Activated naive CD8-positive, alpha-beta T cell treated with anti-CD3 and anti-CD28 coated beads, Interleukin-2, amount 50 U/mL, for 24 hours (primary cell): ENCODE measurements at places on chromosomes 2 and 18.

DNA sequence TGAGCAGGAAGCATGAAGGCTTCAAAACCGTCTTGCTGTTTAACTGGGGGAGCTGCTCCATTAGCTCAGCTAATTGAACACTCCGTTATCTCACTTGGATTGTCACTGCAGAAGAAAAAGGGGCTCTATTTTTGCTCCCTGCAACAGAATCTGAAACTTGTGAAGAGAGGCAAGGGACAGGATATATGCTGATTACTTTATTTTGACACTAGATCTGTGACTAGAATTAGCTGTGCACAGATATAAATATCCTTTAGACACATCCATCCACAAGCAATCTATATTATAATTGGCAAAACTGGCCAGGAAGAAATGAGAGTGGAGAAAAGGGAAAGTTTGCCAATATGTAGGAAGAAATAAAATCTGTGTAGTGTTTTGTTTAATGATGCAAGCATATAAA, 700.1 kb upstream of the CHAC2 start:
- DNase-seq: no peak

GRCh38 chr2:176174382-176174823, 14.1 kb upstream of the HOXD1 start:
- no peak for DNase-seq

DNA sequence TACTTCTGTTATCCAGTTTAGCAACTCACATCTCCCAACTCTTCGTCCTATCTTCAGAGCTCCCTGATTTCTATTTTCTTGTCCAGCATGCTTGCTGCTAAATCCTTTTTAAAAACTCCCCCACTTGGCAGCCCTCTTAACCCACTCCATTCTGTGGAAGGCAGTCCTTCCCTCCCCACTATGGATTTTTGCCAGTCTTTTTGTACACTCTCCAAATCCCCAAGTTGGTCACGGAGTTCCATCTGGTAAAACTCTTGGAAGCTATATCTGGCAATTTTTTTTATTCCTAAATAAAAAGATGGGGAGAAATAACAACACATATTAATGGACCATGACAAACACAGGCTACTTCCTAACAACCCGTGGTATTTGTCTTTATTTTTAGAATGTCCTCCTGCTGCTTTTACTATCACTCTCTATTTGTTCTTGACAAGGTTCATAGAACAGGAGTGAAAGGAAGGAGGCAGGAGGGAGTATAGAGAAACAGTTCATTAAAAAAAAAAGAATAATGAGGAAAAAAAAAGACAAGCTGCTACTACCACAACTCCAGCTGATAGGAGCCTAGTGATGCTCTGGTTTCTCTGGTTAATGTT, 120.0 kb upstream of the THSD7B start:
- no peak for DNase-seq

DNA sequence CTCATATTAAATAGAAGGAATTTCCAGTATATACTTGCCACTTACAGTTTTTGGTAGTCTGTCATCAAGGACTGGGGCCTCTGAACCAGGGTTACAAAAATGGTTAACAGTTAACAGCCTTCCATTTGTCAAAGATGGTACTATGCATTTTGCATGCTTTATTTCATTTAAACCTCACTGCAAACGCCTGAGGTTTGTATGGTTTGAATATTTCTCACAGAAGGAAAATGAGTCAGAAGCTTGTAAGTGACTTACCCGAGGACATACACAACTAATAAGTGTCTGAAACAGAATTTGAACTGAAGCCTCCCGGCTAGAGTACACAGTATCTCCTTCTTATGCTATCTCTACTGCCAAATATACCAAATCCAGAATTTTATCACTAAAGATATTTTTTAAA, 1593.5 kb upstream of the ACVR2A start:
- no peak for DNase-seq

- DNase-seq: no peak
Observed at GRCh38 chr18:73264562-73264921, 396.8 kb upstream of the NETO1 start.

GRCh38 chr2:163248376-163249253, 410.0 kb upstream of the KCNH7 start:
- DNase-seq: no peak

- DNase-seq: no peak
Observed at GRCh38 chr18:48656582-48656981, 117.8 kb downstream of the CTIF start.

DNA sequence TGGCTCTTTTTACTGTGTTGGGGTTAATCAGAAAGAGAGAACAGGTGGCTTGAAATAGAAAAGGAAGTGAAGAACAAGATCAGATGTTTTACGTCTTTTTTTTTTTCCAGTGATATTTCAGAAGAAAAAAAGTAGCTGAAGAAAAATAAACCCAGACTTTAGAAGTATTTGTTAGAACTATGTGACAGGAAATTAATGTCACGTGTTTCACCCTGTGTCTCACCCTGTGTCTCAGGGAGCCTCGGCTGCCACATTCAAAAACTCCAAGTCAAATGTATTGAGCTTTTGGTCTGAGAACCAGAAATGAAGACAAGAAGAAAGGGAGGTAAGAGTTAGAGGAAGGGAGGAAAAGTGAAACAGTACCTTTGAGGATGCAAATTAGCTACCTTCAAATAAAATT, 38.0 kb downstream of the AKAIN1 start:
- DNase-seq: no peak

DNA sequence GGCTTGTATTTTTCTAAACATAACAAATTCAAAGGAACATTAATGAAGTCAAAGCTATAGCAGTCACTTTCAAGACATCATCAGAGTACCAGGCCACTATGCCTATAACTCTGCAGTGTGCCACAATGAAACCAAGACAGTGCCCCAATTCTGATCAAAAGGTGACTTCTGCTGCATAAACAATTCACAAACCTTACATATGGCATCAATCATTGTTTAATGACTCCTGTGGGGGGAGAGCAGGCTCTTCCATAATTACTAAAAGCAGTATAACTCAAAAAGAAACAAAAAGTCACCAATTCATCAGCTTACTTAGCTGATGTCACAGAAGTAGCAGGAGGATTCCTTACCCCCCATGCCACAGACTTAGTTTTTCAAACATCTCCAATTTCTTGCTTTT, 15.5 kb downstream of the LPIN2 start:
- no peak for DNase-seq

- no peak for DNase-seq
Observed at GRCh38 chr2:147543056-147543455, 301.8 kb upstream of the ACVR2A start.

DNA sequence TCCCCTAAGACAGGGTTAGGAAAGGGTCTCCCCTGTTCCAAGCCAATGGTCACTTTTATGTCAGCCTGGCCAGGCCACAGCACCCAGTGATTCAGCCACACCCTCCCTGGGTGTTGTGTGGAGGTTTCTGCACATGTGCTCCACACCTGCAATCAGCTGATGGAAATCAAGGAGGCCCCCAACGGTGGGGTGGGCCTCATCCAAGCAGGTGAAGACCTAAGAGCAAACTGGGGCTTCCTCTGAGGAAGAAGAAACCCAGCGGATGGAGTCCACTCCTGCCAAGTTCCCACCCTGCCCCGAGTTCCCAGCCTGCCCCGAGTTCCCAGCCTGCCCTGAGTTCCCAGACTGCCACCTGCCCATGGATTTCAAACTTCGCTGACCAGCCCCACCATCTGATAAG, 55.4 kb downstream of the KIF1A start:
- DNase-seq: no peak

DNA sequence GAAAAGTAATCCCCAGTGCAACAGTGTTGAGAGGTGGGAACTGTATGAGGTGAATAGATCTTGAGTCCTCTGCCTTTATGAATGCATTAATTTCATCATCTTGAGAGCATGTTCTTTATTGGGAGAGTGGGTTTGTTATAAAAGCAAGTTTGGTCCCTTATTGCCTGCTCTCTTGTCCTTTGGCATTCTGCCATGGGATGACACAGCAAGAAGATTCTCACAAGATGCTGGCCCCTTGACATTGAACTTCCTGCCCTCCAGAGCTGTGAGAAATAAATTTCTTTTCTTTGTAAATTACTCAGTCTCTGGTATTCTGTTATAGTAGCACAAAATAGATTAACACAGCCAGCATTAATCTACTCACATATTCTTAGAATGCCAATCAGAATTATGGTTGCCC, 108.6 kb downstream of the EHBP1 start:
- DNase-seq: no peak

DNA sequence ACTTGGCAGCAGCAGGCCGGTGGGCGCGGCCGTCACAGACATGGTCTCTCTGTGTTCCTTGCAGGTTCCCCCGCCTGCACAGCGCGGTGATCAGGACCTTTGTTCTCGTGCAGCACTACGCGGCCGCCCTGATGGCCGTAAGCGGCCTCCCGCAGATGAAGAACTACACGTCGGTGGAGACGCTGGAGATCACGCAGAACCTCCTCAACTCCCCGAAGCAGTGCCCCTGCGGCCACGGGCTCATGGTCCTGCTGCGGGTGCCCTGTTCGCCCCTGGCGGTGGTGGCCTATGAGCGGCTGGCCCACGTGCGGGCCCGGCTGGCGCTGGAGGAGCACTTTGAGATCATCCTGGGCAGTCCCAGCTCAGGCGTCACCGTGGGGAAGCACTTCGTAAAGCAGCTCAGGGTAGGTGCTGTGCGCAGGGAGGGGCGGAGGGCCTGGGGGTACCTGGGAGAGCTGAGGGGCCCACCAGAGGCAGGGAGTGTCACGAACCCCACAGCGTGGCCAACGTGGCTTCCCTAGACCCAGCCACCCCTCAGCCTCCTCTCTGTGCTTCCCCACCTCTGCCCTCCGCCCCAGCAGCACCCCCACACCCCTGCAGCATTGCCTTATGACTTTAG, 59.3 kb downstream of the NTSR2 start:
- DNase-seq: no peak

- no peak for DNase-seq
Observed at GRCh38 chr18:8391068-8391467, 218.2 kb upstream of the RAB12 start.

DNA sequence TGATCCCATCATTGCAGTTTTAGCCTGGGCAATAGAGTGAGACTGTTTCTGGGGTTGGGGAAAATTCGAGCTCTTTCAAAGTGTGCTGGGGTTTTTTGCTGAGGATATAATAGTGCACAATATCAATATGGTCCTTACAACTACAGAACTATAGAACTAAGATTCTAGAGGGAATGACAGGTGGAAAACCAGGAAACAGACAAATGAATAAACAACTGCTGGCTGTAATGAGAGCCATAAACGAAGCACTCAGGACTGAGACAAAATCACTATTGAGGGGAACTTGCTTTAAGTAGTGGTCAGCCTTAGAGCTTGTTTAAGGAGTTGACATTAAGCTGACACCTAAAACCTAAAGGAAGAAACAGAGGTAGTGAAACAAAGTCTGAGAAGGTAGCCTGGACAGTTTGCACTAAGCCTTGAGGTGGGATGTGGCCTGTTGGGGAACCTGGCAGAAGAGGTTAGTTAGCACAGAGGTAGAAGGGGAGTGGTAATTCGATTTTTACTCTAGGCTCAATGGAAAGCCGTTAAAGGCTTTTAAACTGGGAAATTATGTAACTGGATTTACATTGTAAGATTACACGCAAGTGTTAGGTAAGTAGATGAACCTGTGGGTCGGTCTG, 33.8 kb downstream of the LCLAT1 start:
- no peak for DNase-seq

DNA sequence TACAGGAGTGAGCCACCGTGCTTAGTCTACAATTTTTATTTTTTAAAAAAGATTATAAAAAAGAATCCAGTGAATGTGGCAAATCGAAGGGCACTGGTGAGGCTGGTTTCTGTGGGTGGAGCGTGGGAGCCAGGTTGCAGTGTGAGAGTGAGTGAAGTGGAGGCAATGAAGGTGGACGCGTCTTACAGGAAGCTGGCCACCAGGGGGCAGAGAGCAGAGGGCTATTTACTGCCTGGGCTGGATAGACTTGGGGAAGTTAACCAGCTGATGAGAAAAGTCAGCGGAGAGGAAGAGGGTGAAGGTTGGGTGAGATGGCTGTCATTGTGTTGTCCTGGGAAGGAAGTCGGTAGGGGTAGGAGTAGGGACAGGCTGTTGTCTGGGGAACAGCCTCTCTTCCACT, 6.8 kb downstream of the SCTR start:
- peak; percentile 54 for DNase-seq

DNA sequence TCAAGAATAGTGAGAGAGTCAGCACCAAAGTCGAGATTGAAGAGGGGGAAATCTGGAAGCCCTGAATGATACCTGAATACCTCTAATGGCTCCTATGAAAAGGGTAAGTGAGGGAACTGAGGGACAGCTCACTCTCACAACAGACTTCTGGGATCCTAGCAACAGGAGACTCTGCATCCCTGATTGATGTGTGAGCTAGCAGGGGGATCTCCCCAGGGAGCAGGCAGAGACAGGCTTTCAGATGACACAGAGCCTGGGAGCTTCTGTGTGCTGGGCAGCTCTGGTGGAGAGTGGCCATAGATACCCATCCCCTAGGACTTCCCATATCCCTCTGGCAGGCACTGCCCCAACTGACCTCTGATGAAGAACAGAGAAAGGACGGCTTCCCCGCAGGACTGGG, 206.2 kb downstream of the EXOC6B start:
- no peak for DNase-seq

- DNase-seq: no peak
Observed at GRCh38 chr2:112993831-112994230, 11.4 kb upstream of the IL36A start.

- DNase-seq: no peak
Observed at GRCh38 chr2:196291873-196292800, 120.8 kb upstream of the STK17B start.

DNA sequence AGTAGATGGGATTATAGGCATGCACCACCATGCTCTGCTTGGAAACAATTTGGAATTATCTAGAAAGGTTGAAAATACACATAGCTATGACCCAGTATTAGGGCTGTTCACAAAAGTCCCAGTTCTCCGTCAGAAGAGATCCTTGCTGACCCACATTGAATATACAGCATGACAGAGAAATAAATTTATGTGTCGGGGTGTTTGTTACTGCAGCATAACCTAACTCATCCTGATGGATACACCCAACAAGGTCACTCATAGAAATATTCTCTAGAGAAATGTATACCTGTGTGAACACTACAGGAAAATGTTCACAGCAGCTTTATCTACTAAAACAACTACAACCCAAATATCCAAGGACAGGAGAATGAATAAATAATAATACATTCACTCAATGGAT, 9.0 kb downstream of the TBC1D8 start:
- DNase-seq: no peak

DNA sequence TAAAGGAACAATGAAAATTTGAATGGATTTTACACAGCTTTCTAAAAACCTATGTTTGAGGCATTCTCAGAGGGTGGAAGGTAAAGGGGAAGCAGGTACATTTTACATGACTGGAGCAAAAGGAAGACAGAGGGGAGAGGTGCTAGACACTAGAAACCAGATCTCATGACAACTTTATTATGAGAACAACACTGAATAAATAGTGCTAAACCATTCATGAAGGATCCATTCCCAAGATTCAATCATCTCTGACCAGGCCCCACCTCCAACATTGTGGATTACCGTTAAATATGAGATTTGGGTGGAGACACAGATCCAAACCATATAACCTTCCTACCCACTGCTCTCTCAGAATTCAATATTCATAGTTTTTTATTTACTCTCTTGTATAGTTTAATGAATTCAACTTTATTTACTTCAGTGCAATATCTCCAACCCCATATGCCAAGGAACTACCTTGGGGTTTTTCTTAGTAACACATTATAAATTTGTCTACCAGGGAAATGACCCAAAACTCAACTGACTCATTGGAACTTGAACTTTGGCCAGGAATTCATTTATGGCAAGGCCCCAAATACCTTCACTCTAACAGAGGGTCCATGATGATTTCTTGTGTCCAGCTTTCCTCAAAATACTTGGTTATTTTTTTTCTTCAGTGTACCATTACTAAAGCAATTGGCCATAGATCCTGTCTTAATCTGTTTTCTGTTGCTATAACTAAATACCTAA, 317.8 kb downstream of the GULP1 start:
- DNase-seq: no peak
